Central memory CD8-positive, alpha-beta T cell (primary cell): ENCODE measurements at places on chromosomes 12 and 14.

GRCh38 chr12:98769068-98769467, 124.0 kb downstream of the APAF1 start:
- no peak for DNase-seq

DNA sequence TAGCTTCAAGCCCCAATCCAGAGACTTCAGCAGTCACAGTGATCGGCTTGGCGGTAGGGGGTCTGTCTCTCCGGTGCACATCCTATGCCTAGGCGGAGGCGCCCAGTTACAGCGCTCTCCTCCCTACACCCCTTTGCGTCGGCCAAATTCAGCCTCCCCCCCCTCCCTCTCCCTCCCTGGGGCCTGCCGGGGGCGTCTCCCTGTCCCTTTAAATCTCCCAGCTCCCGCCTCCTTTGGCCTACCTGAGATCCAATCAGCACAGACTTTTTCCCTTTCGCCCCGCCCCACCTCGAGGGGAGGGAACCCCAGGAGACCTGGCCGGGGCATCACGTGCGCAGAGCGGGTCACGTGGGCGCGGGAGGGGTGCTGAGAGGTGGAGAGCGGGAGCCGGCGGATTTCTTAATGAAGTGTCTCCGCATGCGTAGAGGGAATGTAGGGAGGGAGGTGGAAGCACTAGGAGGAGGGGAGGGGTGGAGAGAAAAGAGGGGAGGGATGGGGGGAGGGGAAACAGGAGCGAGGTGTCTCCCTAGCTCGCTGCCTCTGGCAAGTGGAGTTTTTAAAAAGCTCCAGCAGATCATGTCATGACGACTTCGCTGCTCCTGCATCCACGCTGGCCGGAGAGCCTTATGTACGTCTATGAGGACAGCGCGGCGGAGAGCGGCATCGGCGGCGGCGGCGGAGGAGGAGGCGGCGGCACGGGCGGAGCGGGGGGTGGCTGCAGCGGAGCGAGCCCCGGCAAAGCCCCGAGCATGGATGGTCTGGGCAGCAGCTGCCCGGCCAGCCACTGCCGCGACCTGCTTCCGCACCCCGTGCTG, at the start of gene HOXC13:
HOXC13 (plus strand) TSS at position 506 of the 815 bp plus-strand sequence; CDS start at position 582, 76 bp downstream.
- no peak for DNase-seq

DNA sequence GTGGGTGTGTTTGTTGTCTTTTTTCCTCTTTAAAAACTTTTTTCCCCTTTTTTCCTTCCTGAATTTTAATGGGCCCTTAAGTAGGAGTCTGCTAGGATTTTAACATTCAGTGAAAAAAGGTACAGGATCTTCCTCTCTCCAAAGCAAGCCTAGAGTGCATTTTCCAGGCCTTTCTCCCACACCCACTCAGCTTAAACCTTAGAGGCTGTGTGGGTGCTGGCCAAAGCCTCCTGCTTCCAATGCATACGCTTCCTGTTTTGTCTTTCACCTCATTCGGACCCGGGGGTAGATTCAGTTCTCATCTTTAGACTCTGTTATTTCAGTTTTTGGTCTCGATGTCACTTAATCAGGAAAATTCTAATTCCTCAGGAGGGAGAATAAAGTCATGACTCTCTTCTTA, 51.2 kb downstream of the TMEM30B start:
- no peak for DNase-seq

DNA sequence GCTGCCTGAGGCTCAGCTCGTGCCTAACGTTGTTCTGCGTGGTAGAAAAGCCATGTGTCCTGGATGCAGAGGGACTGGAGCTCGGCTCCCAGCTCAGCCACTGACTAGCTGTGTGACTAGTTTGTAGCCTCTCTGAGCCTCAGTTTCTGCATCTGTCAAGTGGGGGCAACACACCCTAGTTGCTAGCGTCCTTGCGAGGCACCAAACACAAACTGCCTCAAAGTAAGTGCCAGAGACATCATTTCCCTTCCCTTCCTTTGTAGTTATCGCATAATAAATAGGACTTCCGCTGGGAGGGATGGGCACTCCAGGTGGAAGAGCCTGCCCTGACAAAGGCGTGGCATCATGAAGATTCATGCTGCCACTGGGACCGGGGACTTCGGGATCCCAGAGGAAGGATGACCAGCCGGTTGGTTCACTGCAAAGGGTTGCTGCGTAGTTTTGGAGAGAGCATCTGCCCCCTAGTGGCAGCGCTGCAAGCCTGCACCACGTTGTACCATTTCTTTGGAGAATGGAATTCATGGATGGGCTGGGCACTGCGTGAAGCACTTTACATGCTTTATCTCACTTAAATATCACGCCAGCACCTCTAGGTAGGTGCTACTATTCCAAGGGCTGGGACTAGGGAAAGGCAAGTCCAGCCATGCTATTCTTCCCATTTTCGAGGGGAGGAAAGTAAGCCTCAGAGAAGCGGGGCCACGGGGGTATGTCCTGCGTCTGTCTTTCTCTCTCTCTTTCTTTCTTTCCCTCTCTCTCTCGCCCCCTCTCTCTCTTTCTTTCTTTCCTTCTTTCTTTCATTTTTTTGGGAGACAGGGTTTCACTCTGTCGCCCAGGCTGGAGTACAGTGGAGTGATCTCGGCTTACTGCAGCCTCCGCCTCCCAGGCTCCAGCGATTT, 4.6 kb downstream of the CCDC197 start:
- peak; percentile 40 for DNase-seq

DNA sequence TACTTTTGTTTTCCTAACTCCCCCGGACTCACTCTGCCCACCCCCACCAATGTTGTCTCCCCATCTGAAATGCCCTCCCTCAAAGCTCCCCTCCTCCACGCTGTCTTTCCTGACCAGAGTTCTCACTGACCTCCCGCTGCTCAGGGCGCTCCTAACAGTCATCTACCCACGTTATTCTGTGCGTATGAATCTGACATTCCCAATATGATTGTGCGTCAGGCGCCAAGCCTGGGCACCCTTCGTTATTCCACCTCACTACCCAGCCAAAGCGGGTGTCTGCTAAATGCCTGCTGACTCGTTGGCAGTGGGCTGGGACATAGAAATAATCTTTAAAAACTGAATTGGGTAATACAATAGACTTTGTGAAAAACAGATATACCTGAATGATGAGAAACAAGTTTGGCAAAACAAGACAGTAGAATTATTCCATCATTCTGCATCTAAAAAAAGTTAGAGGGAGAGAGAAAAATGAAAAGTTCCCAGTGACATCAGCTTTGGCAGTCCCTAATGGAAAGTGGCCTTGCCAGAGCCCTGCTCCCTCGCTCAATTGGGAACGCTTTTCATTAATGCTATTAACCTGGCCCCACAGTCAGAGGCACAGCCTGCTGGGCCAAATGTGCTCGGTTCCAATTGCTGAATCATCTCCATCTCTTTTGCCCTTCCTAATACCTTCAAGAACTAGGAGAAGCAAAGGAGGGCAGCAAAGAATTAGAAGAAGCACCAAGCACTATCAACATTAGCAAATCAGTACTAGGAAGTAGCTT, 74.0 kb upstream of the PLXNC1 start:
- no peak for DNase-seq

DNA sequence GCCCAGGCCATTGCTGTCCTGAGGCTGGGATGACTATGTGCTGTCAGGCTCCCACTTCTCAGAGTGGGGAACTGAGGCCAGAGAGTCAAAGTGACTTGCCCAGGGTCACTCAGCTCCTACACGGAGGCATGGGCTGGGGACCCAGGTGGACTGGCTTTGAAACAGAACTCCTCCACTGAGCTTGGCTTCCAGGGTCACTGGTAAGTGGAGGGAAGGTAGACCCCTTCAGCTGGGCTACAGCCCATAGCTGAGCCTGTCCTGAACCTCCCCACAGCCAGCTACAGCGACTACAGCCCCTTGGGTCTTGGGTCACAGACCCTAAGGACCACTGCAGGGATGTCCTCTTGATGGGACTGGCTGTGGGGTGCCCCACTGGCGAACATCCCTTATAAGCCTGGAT, 40.3 kb upstream of the TRAF3 start:
- no peak for DNase-seq

GRCh38 chr14:60085693-60086092, 6.0 kb upstream of the PCNX4 start:
- no peak for DNase-seq

DNA sequence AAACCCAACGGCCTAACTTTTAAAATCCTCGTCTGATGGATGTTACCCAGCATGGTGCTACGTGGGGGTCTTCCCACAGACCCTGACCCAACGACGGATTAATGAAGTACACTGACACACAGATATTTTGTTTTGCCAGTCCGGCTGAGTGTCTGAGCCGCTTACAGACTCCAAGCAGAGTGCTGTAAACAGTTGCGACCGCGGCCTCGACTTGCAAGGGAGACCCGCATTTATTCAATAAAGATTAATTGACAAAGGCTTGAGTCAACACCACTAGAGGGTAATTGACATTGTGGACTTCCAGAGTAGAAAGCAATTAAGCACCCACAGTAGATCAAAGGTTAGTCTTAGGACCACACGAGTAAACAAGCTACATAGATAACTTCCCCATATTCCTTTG, 1042.4 kb downstream of the AACS start:
- DNase-seq = no peak

DNA sequence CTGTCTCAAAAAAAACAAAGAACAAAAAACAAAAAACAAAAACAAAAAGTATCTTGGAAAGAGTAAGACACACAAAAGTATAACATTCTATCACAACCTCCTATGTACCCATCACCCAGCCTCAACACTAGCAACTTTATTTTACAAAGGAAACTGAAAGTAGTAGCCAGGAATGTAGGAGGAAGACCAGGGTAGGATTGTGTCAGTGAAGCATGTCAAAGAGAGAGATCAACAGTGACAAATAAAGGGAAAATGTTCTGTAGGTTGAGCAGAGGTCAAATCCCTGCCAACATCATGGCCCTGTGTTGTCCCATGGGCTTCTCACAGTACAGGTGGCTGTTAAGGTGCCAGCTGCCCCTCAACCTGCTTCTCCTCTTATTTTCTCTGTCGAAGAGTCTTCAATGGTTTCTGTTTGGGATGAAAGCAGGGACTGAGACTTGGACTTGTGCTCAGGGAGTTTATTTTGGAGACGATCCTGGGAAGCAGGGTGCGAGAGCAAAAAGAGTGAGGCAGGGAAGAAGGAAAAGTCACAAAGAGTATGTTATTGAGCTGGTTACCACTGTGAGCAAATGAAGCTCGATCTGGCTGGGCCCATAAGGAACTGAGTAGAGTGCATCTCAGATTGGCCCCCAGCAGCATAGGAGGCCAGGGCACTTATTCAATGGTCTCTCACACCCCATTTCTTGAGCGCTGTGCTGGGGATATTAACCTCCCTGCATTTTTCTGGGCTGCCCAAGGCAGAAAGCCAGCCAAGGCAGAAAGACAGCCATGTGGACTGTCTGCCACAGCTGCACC, 29.4 kb upstream of the CTDSP2 start:
- DNase-seq = no peak

- DNase-seq = no peak
These were observed 189.9 kb upstream of the CNTN1 start for GRCh38 chr12:40502322-40502721.

DNA sequence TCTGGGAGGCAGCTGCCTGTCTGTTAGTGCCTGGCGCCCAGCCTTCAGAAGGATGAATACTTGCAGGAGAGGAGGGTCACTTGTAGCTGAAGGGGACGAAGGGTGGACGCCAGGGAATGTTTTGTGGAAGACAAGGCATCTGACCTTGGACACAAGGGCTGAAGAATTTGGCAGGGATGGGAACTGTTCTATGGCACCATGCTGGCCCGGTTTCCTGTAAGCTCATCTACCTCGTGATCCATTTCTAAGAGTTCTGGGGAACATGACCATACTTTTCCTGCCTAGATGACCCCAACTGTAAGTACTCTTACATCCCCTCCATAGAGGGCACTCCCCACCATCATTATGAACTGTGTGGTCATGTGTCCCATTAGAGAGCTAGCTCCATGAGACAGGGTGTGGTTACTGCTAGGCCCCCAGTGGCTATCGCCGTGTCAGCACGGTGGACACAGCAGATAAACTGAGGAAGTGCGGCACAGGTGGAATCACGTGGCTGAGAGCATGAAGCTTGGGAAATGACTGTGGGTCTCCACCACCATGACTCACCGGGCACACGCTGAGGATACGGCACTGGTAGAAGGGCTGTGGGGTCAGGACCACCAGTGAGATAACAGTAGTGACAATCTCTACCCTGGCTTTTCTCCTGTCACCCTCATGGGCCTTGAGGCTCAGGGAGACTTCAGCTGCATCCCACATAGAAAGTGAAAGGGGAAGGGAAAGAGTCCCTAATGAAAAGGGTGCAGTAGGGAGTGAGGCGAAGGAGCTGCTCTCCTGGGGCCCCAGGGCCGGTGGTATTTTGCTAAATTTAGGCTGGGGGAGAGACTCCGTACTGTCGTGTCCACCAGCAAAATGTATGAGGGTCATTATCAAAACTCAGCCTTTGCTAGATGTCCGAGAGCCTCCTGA, 252.6 kb downstream of the FOXN3 start:
- no peak for DNase-seq

- DNase-seq = no peak
These were observed 27.4 kb downstream of the CRADD start for GRCh38 chr12:93704625-93705024.

DNA sequence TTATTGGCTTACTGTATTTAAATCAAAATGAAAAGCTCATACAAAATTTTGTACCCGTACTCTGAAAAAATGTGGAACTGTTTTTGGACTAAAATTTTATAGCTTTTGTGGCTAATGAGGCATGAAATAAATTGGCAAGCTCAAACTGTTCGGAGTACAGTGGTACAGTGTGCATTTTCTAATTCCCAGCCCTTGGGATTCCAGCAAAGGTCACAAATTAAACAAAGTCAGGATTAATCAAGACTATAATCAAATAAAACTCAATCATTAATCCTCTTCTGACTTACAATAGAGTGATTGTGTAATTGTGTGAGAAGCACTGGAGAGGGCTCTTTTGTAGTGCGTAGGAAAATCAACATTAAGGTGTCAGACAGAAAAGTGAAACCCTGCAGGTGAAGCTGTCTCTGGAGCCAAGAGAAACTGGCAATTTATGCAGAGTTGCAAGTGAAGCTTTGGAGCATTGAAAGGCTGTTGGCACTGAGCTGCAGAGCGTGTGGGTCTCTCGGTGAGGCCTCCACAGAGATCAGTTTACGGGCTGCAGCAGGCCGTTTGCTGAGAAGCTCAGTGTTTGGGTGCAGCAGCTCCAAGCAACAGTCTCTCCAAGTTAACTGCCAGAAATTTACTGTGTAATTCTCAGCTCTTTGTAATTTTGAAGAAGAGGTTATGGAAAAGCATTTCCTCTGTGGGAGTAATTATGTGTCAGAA, 275.9 kb downstream of the FBXL14 start:
- DNase-seq = no peak

- no peak for DNase-seq
These were observed 13.1 kb downstream of the KRT85 start for GRCh38 chr12:52354200-52354599.
